ENCODE measurements at places on chromosomes 13 and 19. TPM values are rescaled to one million over a fixed set of nuclear protein-coding genes. Genes with fewer than 3 reads are reported as not detected.

The LRRC63 gene
- not detected for total RNA-seq

The LRCH1 gene
- total RNA-seq, result 13.2 TPM

The IGLON5 gene
- not detected for total RNA-seq

The PLVAP gene
- total RNA-seq, result not detected

The SPACA4 gene
- not detected for total RNA-seq

The ZNF491 gene
- total RNA-seq, result 0.34 TPM

The SPRY2 gene
- 7.2 TPM for total RNA-seq

The NUP58 gene
- total RNA-seq, result 109 TPM

The IL4I1 gene
- 0.34 TPM for total RNA-seq

The RGL3 gene
- 0.21 TPM for total RNA-seq

The AP1M2 gene
- total RNA-seq, result 115 TPM

The ADGRE3 gene
- total RNA-seq, result not detected

The PEAK3 gene
- not detected for total RNA-seq

The CACNG8 gene
- under 0.01 TPM for total RNA-seq

The ABHD17A gene
- total RNA-seq, result 40.0 TPM

The PSG1 gene
- not detected for total RNA-seq

The EFNA2 gene
- total RNA-seq, result not detected

The TLE6 gene
- not detected for total RNA-seq

The ZMYM2 gene
- total RNA-seq, result 104 TPM

The SULT2A1 gene
- not detected for total RNA-seq

The GNG8 gene
- total RNA-seq, result not detected

The SHISA7 gene
- total RNA-seq, result not detected

The GIPC3 gene
- not detected for total RNA-seq

The HMG20B gene
- 60.1 TPM for total RNA-seq

The RFXANK gene
- total RNA-seq, result 56.9 TPM

The ZNF112 gene
- 2.4 TPM for total RNA-seq

The ZNF567 gene
- 8.9 TPM for total RNA-seq

The CEACAM20 gene
- not detected for total RNA-seq

The SYNGR4 gene
- not detected for total RNA-seq

The FAM216B gene
- not detected for total RNA-seq

The FXYD7 gene
- total RNA-seq, result not detected

All from nasal cavity respiratory epithelium epithelial cell of viscerocranial mucosa (primary cell).